Kidney (tissue), 22 donors: ENCODE measurements at places on chromosomes 1 and 21.

DNA sequence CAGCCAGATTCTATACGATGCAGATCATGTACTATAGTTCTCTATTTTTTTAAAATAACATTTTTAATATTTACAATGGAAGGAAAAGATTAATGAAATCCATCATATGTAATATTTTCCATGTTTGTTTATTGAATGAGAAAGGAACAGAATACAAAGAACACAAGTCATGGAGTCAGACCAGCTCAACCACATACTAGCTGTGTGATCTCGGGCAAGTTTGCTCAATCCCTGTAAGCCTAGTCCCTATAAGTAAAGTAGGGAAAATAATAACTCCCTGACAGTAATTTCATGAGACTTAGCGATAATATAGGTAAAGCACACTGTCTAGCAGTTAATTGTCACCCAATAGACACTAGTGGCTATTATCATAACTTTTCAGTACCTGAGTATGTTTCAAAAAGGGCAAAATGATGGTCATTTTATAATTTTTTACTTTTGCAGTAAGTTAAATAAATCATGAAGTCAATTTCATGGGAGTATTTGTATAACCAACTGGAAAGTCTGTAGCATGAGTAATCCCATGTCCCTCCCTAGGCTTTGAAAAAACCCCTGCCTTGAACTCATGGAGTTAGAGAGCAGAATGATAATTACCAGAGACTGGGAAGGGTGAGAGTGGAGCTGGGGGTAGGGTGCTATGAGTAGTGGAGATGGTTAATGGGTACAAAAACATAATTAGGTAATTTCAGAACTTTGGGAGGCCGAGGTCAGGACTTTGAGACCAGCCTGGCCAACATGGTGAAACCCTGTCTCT is 37.0 kb upstream of the EPS15 start:
- DNase-seq: no peak

GRCh38 chr1:92366040-92366395 is 67.2 kb downstream of the RPAP2 start:
- no peak for DNase-seq

- no peak for DNase-seq
Measured at GRCh38 chr1:119622311-119623192, 25.5 kb downstream of the ZNF697 start.

GRCh38 chr21:30408782-30409494 is 13.1 kb downstream of the KRTAP13-1 start:
- DNase-seq: peak; percentile 32

- no peak for DNase-seq
Measured at GRCh38 chr1:181714428-181714827, 231.1 kb downstream of the CACNA1E start.

DNA sequence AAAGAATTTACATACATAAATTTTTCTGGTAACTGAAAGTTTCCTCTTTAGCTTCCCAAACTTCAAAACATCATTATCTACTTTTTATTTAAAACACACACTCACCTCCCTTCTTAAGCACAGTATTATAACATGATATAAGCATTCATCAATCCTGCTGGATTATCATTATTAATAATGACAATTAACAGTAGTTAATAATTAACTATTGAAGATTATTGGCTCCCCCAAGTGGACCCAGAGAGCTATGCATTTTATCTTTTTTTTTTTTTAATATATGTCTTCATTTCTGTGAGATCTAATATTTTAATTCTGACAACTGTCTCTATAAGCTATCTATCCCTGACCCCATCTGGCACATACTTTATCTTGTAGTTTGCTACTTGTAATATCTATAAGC is 252.1 kb upstream of the CACYBP start:
- DNase-seq: no peak

- no peak for DNase-seq
Measured at GRCh38 chr1:18981242-18981641, 24.8 kb upstream of the IFFO2 start.

DNA sequence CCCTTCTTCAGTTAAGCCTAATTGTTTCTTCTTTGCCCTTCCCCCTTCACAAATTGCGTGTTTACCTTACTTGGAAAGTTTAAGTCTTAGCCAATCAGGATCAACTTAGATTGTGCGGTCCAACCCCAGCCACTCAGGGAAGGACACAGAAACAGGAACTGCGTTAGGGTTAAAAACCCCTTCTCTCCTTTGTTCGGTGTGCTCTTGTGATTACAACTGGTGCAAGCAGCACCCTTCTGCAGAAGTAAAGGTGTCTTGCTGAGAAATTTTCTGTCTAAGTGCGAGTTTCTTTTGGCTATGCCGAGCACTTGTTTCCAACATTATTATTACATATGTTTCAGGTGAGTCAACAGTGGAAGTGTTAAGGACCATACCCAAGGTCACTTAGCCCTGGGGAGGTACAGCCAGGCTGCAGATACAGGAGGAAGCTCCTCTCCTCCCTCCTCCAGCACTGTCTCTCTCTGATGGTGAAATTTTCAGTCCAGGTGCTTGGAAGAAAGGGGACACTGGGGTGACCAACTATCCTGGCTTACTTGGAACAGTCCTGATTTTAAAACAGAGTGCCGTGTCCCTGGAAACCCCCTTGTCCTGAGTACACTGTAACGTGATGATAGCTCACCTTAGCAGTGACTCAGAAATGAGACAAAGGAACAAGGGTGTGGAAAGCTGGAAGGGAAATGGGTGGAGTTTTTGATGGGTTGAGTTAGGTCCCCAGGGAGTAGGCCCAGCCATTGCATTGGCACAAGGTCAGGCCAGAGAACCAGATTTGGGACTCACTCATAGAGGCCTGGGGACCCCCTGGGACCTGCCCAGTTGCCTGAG is 68.7 kb upstream of the KLHDC7A start:
- no peak for DNase-seq

DNA sequence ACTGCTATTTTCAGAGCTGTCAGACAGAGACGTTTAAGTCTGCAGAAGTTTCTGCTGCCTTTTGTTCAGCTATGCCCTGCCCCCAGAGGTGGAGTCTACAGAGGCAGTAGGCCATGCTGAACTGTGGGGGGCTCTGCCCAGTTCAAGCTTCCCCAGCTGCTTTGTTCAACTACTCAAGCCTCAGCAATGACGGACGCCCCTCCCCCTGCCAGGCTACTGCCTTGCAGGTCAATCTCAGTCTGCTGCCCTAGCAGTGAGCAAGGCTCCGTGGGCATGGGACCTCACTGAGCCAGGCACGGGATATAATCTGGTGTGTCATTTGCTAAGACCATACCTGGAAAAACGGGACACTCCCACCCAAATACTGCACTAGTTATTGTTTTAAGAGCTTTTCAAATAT is 219.7 kb downstream of the BRINP3 start:
- no peak for DNase-seq

DNA sequence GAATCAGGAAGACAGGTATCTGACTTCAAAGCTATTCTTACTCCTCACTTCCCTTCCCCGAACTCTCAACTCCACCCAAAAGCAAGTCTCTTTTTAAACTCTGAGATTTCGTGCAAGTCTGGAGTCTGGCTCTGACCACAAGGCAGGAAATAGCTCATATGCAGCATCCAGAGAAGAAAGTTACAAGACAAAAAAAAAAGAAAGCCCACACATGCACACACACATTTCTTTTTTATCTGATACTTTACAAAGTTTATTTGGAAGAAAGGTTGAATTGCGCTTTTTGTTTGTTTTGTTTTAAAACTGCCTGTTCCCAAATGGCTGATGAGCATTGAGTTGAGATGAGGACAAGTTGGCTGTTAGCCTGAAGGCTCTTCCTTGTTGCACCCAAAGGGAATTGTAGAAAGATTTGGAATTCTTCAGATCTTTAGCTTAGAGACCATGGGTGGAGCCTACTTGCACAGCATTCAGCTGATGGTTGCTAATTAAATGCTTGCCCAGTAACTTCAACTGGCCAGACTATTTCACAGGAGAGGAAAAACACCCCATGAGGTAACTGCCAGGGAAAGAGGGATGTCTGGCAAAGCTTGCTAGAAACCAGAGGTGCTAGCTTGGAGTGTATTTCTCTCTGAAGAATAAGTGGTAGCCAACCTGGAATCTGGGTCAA is 490.3 kb downstream of the TTLL7 start:
- no peak for DNase-seq

DNA sequence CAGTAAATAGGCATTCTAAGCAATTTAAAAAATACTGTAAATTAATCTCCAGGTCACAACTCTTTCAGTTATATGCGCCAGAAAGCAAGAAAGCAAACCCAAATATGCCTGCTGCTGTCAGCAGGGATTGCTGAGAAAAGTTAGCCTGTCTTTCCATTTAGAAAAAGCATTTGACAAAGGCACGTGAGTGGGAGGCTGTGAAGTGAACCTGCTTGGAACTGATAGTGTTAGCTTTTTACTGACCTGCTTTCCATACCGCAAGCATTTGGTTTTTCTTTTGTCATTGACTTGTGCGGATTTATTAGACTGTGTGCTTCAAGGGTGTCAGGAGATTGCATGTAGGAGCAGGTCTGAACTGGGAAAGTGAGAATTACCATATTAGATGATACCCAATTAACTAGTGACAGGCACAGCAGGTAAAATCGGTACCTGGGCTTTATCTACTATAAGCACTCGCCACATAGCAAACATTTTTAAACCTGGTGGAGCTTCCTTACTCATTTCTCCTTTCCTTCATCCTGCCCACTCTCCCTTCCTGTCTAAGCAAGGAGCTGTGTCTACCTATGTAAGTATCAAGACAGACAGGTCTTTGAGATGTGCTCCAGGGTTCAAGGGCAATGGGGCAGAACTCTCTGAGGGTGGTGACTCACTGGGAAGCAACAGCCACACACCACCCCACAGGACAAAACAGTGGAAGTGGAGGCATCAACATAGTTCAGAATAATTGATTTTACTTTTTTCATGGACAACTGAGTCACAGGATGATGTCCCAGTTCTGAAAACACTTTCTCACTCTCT is 323.9 kb downstream of the DISC1 start:
- DNase-seq: peak; percentile 46

DNA sequence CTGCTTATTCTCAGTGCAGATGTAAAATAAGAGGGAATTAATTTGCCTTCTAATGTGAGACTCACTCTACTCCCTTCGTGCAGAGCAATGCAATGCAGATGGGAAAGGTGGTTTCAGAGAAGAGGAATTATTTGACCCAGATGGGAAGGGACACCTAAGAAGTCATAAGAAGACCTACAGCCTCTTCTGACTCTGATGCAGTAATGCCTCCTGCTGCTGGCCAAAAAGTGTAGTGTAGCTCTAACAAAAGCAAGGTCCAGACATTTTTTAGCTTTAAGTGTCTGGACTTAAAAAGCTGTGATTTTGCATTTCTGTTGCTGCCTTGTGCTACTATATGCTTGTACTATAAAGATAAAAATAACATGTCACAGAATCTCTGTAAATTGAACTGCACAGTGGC is 501.4 kb downstream of the TTLL7 start:
- DNase-seq: no peak

GRCh38 chr1:118995312-118996016 is 7.3 kb upstream of the TBX15 start:
- DNase-seq: no peak

DNA sequence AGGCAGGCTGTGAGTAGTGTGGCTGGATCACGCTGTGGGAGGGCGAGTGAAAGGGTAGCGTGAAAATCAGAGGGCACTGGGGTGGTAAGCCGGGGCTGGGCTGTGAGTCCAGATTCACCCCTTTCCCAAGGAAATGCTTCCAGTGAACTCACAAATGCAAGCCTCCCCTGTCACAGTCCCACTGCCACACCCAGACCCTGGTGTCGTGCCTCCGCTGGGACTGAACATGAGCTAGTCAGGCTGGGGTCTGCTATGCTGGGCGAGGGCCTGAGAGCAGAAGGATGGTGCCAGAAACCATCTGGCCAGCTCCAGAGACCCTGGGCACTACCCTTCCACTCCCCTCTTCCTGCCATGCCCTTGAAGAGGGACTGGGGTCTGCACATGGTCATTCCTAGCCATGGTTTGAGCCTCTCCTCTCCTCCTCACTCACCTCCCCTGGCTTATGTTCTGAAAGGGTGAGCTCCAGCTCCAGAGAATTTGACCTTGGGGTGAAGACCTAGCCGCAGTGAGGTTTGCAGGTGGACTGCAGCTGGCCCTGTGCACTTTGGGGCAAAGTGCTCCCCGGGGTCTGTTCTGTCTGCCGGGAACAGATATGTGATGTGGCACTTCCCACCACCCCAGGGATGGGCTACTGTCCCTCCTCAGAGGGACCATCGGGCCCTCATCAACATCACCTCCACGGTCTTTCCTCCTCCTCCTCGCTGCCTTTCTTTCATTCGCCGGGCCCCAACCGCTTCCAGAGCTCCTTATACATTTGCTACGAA is 365.6 kb downstream of the RPS6KC1 start:
- no peak for DNase-seq

- no peak for DNase-seq
Measured at GRCh38 chr1:100799954-100800612, 80.5 kb downstream of the VCAM1 start.

- DNase-seq: no peak
Measured at GRCh38 chr1:40795811-40796586, 12.4 kb downstream of the KCNQ4 start.

DNA sequence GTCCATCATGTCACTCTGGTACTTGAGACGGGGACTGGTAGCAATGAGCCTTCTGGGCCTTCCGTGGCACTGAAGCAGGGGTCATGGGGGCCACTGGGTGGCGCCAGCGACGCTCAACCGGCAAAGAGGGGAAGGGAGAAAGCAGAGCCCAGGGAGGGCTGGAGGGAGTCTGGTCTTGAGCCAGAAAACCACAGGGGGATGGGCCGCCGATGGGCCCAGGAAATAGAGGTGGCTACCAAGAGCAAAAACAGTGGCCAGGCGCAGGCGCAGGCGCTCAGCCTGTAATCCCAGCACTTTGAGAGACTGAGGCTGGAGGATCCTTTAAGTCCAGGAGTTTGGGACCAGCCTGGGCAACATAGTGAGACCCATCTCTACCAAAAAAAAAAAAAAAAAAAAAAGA is 21.8 kb downstream of the EXOC8 start:
- peak; percentile 17 for DNase-seq

DNA sequence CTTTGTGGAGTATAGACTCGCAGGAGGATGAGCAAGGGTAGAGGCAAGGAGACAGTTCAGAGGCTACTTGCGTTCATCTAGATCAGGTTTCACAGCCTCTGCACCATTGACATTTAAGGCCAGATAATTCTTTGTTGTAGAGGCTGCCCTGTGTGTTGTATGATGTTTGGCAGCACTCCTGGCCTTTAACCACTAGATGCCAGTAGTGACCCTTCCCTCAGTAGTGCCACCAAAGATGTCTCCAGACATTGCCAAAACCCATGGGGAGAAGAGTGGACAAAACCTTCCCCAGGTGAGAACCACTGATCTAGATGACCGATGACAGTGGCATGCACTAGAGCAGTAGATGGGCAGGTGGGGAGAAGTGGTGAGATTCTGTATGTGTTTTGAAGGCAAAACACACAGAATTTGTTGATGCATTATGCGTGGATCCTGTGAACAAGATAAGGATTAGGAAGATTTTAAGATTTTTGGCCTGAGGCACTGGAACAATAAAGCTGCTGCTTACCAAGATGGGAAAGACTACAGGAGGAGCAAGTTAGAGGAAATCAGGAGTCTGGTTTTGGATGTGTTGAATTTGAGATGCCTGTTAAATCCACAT is 9.9 kb upstream of the COG2 start:
- peak; percentile 42 for DNase-seq

GRCh38 chr1:25256578-25256965 is 9.3 kb upstream of the RSRP1 start:
- no peak for DNase-seq
